AG08396 (cell line): ENCODE measurements at places on chromosomes 16 and 17.

GRCh38 chr16:3235856-3236669, 1.1 kb upstream of the ZNF200 start:
- DNase-seq: no peak

DNA sequence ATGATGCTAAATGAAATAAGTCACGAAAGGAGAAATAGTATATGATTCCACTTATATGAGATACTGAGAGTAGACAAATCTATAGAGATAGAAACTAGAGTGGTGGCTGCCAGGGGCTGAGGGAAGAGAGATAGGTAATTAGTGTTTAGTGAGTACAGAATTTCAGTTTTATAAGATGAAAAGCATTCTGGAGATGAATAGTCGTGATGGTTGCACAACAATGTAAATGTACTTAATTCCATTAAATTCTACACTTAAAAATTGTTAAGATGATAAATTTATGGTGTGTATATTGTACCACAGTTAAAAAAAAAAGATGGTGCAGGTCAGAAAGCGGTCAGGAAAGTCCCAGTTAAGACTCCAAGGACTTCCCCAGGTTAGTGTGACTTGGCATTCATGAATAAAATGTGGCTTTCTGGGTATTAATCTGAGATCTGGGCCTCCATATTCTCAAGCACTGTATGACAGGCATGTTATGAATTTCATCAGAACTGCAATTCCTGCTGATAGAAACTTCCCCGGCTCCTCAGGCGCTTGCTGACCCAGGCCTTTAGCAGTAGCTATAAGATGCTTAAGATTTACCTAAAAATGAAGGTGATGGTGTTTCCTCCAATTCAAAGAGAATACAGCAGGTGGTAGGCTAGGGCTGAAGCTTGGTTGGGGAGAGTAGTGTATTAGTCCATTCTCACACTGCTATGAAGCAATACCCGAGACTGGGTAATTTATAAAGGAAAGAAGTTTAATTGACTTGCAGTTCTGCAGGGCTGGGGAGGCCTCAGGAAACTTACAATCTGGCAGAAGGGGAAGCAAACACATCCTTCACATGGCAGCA, 115.3 kb upstream of the SOX9 start:
- no peak for DNase-seq

DNA sequence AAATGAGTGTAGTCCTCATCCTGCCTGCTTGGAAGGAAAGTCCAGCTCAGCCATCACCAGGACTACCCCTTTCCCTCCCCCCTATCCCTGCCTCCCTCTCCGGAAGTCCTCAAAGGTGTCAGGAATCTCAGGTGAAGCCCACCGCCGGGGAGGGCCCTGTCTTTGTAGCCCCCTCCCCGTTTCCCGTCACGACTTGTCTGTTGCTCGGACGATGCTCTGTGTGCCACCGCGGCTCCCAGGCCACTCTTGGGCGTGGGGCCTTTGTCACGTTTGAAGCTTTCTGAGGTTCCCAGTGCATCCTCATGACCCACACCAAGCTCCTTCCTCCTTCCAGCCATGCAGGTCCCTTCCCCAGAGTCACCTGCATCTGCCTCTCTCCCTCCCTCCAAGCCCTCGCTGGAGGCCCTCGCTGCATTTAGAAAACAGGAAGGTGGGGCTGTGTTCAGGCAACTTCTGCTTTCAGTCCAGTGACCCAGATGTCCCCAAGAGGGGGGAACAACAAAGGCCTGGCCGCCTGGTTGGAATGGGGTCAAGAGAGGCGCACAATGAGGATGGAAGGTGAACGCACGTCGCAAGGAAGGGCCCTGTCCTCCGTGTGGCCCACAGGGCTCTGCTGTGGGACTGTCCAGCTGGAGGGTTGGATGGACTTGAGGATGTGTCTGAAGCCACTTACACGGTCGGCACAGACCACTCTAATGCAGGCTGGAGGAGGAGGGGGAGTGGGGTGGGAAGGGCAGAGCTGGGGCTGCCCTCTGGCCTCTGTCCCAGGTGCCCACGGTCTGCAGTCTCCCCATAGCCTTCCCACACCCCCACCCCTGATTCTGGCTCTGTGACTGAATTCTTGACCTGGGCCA, 59.9 kb downstream of the OR1D5 start:
- no peak for DNase-seq

DNA sequence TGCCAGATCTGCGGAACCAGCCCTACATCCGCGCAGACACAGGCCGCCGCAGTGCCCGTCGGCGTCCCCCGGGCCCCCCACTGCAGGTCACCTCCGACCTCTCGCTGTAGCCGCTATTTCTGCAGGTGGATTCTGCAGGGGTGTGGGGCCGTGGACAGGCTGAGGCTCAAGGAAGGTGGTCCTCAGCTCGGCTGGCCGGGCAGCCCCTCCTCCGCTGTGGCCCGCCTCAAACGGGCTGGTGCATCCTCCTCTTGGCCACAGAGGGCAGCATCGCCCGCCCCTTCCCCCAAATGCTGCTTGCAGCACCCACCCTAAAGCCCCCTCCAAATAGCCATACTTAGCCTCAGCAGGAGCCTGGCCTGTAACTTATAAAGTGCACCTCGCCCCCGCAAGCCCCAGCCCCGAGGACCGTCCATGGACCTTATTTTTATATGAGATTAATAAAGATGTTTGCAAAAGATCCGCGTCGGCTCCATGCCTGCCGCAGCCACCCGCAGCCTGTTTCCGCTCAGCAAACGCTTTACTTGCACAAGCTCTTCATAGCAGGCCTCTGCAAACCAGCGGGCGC, 14.9 kb downstream of the SPATA32 start:
- peak; percentile 64 for DNase-seq

DNA sequence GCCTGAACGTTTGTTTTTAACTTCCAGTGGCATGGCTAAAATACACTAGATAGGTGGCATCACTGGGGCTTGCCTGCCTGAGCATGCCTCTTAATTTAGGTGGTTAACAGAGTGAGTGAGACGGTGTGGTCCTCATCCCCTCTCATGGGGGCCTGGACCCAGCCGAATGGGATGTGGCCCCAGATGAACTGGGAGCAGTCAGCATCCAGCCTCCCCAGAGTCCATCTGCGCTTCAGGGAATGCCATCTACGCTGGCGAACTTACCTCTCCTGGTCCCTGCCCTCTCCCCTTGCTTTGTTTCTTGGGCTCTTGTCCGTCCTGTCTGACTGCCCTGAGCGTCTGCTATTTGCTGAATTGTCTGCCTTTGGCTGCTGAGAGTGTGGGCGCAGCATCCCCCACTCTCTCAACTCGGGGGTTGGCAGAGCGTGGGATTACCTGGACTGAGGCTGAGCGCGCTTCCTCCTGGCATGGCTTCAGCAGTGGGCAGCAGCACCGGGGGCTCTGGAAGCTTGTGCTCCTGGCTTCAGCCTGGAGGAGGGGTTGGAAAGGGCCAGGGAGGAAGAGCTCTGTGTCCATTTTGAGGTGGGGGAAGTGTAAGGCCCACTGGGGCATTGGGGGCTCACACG, 2.1 kb downstream of the RAB40C start:
- DNase-seq: no peak

DNA sequence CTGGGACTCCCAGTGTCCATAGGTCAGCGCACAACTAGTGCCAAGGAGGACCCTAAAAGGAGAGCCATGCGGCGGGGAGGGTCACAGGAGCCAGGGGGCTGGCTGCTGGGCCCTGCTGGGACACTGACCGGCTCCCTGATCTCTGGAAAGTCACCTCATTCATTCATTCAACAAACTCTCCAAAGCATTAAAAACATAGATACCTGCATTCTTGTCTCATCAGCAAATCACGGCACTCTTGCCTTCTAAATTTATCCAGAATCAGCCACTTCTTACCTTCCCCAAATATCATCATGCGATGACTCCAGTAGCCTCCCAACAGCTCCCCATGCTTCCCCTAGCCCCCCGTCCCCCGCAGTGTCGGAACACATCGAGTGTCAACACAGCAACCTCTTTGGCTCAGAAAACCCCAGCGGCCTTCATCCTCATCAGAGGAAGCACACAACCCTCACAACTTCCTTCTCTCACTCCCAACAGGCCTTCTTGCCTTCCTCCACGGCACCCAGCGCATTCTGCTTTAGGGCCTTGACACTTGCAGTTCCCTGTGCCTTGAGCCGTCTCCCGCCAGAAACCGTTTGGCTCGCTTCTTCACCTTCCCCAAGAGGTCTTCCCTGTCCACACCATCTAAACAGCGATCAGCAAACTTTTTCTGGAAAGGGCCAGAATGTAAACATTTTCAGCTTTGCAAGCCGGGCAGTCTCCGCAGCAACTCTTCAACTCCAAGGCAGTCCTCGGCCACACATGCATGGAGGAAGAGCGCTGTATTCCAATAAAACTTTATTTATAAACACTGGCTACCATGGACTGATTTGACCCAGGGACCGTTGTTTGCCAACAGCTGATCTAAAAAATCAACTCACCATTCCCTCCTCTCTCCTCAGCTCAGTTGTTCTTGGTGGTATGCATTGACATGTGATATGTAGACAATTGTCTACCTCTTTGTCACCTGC, 119.5 kb upstream of the TNRC6C start:
- no peak for DNase-seq

- no peak for DNase-seq
Observed at GRCh38 chr16:54030451-54030850, 256.1 kb downstream of the IRX3 start.

- DNase-seq: peak; percentile 93
Observed at GRCh38 chr16:29811170-29811895, 660 bp upstream of the PRRT2 start.

- no peak for DNase-seq
Observed at GRCh38 chr16:25707553-25707952, 15.8 kb downstream of the HS3ST4 start.

DNA sequence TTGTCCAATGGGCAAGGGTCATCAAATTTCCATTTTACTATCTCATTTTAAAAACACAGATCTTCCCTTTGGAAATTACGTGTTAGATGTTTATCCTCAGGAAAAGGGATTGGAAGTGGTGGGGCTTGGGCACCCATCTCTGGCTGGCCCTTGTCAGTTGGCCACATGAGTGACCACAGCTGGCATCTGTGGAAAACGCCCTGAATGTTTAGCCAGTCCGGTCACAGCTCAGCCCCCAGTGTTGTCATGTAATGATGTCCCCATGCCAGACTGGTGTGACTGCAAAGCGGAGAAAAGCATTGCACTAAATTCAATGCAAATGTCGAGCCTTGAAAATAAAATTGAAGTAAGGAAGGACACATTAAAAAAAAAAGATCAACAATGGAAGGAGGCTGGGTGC, 53.0 kb downstream of the TMC6 start:
- no peak for DNase-seq

- no peak for DNase-seq
Observed at GRCh38 chr16:89557690-89558490, 2.6 kb upstream of the RPL13 start.

- DNase-seq: no peak
Observed at GRCh38 chr16:48452991-48453760, 68.0 kb upstream of the SIAH1 start.

DNA sequence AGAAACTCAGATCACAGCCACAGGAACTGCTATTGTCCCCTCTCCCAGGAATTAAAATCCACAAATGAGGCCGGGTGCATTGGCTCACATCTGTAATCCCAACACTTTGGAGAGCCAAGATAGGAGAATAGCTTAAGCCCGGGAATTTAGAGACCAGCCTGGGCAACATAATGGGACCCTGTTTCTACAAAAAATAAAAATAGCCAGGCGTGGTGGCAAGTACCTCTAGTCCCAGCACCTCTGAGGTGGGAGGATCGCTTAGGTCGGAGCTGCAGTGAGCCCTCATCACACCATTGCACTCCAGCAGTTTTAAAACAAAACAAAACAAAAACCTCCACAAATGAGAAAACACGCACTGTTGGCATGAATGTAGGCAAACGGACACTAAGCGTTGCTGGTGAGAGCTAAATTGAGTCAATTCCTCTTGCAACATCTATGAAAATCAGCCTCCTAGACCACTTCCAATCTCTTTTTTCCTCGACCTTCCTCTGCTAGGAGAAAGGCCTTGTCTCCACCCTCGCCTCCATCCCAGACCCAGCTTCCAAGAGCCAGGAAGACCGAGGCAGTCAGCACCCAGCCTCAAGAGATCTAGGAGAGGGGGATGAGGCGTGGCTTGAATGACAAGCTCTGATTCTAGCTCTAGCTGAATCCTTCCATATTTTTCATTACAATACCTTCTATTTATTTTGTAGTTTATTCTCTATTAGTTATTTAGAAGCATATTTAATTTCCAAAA, 14.8 kb downstream of the TLE7 start:
- no peak for DNase-seq

DNA sequence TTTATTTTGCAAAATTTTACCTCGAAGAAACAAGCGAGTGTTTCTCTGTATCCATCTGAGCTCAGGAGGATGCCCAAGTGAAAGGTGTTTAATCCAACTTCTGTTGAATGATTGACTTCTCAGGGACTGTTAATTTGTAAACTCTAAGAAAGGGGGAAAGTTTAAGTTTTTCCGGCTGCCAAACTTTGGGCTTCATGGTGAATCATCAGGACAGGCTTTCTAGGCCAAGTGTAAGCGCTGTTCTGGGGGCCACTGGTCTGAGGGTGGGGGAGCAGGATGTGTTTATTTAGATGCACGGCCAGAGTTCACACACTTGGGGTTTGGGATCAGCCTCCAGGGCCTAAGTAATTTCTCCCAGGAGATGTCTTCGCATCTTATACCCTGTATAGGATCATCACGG, 110.4 kb downstream of the PITPNC1 start:
- no peak for DNase-seq

DNA sequence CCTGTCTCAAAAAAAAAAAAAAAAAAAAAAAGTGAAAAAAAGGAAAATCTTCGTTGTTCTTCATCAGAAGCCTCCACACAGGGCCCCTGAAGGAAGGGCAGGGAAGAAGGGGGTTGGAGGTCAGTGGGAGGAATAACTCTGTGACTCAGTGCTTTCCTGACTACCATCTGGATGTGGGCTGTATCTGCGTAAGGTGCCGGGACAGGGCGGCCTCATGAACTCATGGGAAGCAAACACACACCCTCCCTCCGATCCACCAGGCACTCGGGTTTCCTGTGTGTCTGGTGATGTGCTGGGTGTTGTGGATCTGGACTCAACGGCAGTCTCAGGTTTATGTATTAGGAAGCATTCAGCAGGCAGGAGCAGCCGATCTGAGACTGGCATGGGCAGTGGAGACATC, 691.6 kb downstream of the WWOX start:
- no peak for DNase-seq

- DNase-seq: no peak
Observed at GRCh38 chr16:1487395-1488053, 1.2 kb downstream of the PTX4 start.

- peak; percentile 66 for DNase-seq
Observed at GRCh38 chr16:85169333-85170065, 57.2 kb upstream of the CIBAR2 start.

GRCh38 chr17:56798916-56799315, 34.8 kb downstream of the C17orf67 start:
- DNase-seq: no peak

DNA sequence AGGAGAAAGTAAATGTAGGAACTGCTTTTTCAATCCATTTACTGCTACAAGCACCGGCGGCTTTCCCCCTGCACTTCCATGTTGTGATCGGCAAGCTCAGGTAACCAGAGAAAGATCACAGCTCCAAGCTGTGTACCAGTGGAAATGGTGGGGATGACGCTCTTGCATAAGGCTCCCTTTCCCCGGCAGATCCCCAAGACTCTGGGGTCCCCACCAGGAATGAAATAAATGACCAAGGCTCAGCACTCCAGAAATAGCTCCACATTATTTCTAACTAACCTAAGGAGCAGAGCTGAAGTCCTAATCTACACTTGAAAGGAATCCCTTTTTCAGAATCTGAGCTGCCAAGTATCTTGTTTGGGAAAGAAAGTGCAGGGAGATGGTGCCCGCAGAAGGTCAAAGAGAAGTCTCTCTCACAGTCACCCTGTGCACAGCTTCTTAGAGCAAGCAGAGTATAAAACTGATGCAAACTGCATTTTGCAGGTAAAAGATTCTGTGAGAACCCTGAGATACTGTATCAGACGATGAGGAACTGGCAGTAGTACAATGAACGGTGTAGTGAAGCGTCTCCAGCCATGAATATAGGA, 11.1 kb downstream of the GRB2 start:
- DNase-seq: no peak

GRCh38 chr17:14775731-14776492, 475.0 kb downstream of the HS3ST3B1 start:
- DNase-seq: no peak
